Osteoblast (primary cell): ENCODE measurements at places on chromosomes 2 and 18. TPM values are rescaled to one million over a fixed set of nuclear protein-coding genes. Genes with fewer than 3 reads are reported as not detected.

DNA sequence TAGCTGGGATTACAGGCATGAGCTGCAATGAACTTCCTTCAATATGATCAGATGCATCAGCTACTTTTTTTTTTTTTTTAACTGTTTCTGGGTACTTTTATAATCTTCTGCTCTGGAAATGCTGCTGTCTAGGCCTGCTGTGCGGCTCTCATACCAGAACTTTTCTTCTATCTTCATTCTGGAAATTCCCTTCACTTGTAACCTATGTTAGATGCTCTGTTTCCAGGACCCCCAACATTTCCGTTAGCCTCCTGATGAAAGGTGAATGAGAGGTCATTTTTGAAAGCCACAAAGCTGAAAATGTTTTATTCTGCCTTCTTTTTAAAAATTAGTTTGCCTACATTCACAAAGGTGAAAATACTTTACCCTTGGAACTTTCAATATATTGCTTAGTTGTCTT is 8.6 kb downstream of the AGFG1 start:
- no peak for DNase-seq
- no peak overlapping the region for H3K4me3 ChIP-seq
- H3K27ac ChIP-seq, result peak overlapping the region; percentile 7
- no peaks in the 10 kb centered on the region for H3K27me3 ChIP-seq
- peaks cover 28% of the 10 kb centered on the region for H3K4me1 ChIP-seq

- H3K36me3 ChIP-seq, result no peaks in the 10 kb centered on the region
- H3K27me3 ChIP-seq, result no peaks in the 10 kb centered on the region
- no peaks in the 10 kb centered on the region for H3K4me1 ChIP-seq
- no peak overlapping the region for H3K4me3 ChIP-seq
Observed at GRCh38 chr18:21664069-21664468, 40.5 kb downstream of the ABHD3 start.

- H3K36me3 ChIP-seq, result no peaks in the 10 kb centered on the region
- no peaks in the 10 kb centered on the region for H3K27me3 ChIP-seq
- H3K4me3 ChIP-seq, result no peak overlapping the region
- H3K27ac ChIP-seq, result no peak overlapping the region
Observed at GRCh38 chr2:107931412-107931811, 54.9 kb upstream of the SLC5A7 start.

DNA sequence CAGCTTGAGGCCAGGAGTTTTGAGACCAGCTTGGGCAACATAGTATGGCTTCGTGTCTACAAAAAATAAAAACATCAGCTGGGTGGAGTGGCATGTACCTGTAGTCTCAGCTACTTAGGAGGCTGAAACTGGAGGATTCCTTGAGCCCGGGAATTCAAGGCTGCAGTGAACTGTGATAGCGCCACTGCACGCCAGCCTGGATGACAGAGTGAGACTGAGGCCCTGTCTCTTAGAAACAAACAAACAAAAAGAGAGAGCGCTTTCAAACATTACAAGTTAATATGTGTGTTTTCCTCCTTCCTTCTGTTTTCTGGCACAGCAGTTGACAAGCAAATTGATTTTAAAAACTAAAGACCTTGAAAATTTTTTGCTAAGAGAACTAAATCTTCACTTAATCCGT is 9.9 kb downstream of the EPC2 start:
- peaks cover 6% of the 10 kb centered on the region for H3K4me1 ChIP-seq
- DNase-seq, result no peak
- H3K27ac ChIP-seq, result no peak overlapping the region
- H3K36me3 ChIP-seq, result no peaks in the 10 kb centered on the region

GRCh38 chr2:30398084-30398873 is 48.8 kb upstream of the LCLAT1 start:
- no peaks in the 10 kb centered on the region for H3K36me3 ChIP-seq
- no peak overlapping the region for H3K4me3 ChIP-seq
- H3K4me1 ChIP-seq, result no peaks in the 10 kb centered on the region
- H3K27me3 ChIP-seq, result peaks cover 6% of the 10 kb centered on the region
- H3K27ac ChIP-seq, result no peak overlapping the region

- no peak overlapping the region for H3K4me3 ChIP-seq
- H3K27me3 ChIP-seq, result peaks cover 9% of the 10 kb centered on the region
- peaks cover 7% of the 10 kb centered on the region for H3K4me1 ChIP-seq
Observed at GRCh38 chr18:616380-616995, 19.7 kb downstream of the CLUL1 start.

VWA3B gene
- total RNA-seq, result 0.59 TPM in 1 of 2 replicates, not detected in the other

DNA sequence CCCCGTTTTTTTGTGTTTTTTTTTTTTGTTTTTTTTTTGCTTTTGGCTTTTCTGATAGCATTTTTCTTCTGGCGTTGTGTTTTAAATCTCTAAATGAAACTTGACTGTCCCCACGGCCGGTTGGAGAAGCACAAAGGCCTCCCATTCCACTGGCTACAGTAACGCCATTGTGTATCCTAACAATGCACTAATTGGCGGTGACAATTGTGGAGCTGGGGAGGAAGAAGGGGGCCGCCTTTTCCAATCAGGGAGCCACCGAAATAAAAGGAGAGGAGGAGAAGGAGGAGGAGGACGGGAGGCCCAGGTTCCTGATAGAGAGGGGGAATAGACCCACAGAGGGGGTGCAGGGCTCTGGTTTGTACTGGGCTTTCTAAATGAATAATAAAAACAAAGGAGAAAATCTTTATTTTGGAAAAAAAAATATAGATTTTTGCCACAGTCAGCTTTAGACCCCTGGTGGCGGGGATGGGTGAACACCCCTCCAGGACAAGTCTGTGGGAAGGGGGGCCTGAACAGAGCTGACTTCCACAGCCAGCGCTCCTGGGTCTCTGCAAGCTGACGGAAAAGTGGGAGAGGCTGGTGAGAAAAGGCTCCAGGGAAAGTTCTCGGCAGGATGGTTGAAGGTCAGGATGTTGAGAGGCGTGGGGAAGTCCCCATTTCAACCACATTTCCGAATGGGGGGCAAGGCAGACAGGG is 43.7 kb upstream of the FZD5 start:
- H3K4me1 ChIP-seq, result no peaks in the 10 kb centered on the region
- DNase-seq, result no peak
- no peaks in the 10 kb centered on the region for H3K36me3 ChIP-seq
- H3K4me3 ChIP-seq, result no peak overlapping the region
- H3K27ac ChIP-seq, result no peak overlapping the region
- no peaks in the 10 kb centered on the region for H3K27me3 ChIP-seq

DNA sequence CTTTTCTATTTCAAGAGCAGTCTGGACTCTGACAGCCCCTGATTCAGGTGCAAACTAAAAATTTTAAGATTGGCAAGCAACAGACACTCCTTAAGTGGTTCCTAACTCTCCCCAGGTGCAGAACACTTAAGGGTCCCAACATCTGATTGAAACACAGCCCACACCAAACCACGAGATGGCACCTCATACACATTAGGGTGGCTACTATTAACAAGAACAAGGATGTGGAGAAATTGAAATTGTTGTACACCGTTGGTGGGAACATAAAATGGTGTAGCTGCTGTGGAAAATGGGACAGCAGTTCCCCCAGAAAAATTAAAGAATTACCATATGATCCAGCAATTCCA is 82.3 kb downstream of the POLR1A start:
- H3K36me3 ChIP-seq, result peaks cover 37% of the 10 kb centered on the region
- no peak overlapping the region for H3K27ac ChIP-seq
- no peaks in the 10 kb centered on the region for H3K27me3 ChIP-seq

CCDC148 gene
- total RNA-seq, result 1.8 and 2.1 TPM in 2 replicates

- H3K27me3 ChIP-seq, result no peaks in the 10 kb centered on the region
- DNase-seq, result no peak
- no peaks in the 10 kb centered on the region for H3K36me3 ChIP-seq
- no peaks in the 10 kb centered on the region for H3K4me1 ChIP-seq
Observed at GRCh38 chr2:88398180-88398579, 54.3 kb downstream of the FOXI3 start.

DNA sequence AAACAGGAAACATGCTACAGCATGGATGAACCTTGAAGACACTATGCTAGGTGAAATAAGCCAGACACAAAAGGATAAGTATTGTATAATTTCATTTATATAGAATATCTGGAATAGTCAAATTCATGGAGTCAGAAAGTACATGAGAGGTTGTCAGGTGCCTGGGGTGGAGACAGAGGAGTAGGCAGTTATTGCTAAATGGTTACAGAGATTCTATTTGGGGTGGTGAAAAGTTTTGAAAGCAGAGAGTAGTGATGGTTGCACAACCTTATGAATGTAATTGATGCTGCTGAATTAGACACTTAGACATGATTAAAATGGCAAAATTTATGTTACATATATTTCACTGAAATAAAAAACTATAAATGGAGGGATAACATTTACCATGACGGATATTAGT is 197.4 kb downstream of the VAPA start:
- H3K36me3 ChIP-seq, result no peaks in the 10 kb centered on the region
- DNase-seq, result no peak
- H3K4me3 ChIP-seq, result no peak overlapping the region
- no peaks in the 10 kb centered on the region for H3K4me1 ChIP-seq

DNA sequence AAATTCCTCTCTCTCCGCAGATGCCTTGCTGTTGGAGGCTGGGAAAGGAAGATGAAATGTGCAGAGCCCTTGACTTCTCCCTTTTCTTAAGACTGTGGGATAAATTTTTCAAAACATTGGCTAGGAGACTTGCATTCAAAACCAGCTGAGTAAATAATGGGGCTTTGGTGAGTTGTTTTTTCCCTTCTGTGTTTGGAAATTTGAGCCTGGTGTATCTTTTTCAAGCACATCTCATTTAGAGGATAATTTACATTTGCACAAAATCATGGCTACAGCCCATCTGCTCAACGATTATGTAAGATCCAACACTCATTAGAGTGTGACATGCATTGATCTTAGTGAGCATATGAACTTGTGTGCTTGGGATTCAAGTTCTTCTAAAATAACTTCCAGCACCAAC is 112.1 kb upstream of the ATP8B1 start:
- H3K27ac ChIP-seq, result no peak overlapping the region
- no peak overlapping the region for H3K4me3 ChIP-seq
- no peaks in the 10 kb centered on the region for H3K36me3 ChIP-seq
- peaks cover 3% of the 10 kb centered on the region for H3K27me3 ChIP-seq

GRCh38 chr2:227402959-227403358 is 15.2 kb upstream of the SCYGR1 start:
- H3K4me1 ChIP-seq, result peaks cover 10% of the 10 kb centered on the region
- H3K27ac ChIP-seq, result no peak overlapping the region
- no peak overlapping the region for H3K4me3 ChIP-seq
- no peak for DNase-seq
- no peaks in the 10 kb centered on the region for H3K27me3 ChIP-seq

- DNase-seq, result no peak
- no peaks in the 10 kb centered on the region for H3K36me3 ChIP-seq
- H3K27ac ChIP-seq, result no peak overlapping the region
- H3K4me1 ChIP-seq, result no peaks in the 10 kb centered on the region
Observed at GRCh38 chr2:140747665-140748064, 1383.2 kb downstream of the LRP1B start.

VIL1 gene
- under 0.01 TPM in 1 of 2 replicates, not detected in the other for total RNA-seq

DNA sequence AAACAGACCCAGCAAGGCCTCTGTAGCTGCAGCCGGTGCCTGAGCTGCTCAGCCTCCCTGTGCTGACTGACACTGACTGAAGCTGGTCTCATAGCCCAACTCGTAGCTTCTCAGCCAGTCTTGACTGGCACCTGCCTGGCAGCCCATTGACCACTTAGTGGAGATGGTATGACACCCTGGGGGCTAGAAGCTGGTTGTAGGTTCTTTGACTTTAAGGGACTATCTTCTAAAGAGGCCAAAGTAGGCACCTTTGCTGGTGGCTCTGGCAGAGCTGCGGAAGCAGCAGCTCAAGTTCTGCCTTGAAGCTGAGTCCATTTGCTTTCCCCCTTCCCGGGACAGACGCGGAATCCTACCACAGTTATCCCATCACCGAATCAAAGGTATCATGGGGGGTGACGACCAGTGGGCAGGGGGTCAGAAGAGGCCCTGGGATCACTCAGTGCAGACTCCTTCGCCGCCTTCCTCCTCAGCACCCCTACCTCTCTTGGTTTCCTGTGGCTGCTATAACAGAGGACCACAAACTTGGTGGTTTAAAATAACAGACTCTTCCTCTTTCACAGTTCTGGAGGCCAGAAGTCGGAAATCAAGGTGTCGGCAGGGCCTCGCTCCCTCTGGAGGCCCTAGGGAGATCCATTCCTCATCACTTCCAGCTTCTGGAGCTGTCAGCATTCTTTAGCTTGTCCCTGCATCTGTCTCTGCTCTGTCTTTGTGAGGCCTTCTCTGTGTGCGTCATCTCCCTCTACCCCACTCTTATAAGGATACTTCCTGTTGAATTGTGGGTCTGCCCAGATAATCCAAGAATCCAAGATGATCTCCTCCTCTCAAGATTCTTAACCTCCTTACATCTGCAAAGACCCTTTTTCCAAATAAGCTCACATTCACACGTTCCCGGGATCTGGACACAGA is 13.7 kb upstream of the FOSL2 start:
- DNase-seq, result no peak
- H3K36me3 ChIP-seq, result no peaks in the 10 kb centered on the region
- no peaks in the 10 kb centered on the region for H3K4me1 ChIP-seq
- no peak overlapping the region for H3K4me3 ChIP-seq

DNA sequence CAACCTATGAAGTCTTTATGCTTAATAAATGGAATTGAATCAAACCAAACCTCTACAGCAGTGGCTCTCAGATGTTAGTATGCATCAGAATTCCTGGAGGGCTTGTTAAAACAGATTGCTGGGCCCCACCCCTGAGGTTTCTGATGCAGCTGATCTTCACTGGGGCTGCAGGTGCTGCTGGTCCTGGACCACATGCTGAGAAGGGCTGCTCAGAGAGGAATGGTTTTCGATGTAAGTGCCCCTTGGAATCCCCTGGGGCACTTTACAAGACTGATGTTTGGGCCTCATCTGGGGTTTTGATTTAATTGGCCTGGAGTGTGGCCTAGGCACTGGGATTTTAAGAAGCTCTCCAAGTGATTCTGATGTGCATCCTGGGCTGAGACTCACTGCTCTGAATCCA is 403.8 kb upstream of the HS6ST1 start:
- no peak overlapping the region for H3K27ac ChIP-seq
- H3K4me1 ChIP-seq, result peaks cover under 1% of the 10 kb centered on the region
- DNase-seq, result no peak
- no peaks in the 10 kb centered on the region for H3K36me3 ChIP-seq
- no peaks in the 10 kb centered on the region for H3K27me3 ChIP-seq

DNA sequence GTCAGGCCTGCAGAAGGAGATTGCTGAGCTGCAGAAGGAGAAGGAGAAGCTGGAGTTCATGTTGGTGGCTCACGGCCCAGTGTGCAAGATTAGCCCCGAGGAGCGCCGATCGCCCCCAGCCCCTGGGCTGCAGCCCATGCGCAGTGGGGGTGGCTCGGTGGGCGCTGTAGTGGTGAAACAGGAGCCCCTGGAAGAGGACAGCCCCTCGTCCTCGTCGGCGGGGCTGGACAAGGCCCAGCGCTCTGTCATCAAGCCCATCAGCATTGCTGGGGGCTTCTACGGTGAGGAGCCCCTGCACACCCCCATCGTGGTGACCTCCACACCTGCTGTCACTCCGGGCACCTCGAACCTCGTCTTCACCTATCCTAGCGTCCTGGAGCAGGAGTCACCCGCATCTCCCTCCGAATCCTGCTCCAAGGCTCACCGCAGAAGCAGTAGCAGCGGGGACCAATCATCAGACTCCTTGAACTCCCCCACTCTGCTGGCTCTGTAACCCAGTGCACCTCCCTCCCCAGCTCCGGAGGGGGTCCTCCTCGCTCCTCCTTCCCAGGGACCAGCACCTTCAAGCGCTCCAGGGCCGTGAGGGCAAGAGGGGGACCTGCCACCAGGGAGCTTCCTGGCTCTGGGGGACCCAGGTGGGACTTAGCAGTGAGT is 19.4 kb downstream of the FOSL2 start:
- no peak for DNase-seq
- no peaks in the 10 kb centered on the region for H3K27me3 ChIP-seq
- no peak overlapping the region for H3K27ac ChIP-seq
- H3K4me1 ChIP-seq, result peaks cover 30% of the 10 kb centered on the region
